Osteoblast (primary cell): ENCODE measurements at places on chromosomes 6 and 20. TPM values are rescaled to one million over a fixed set of nuclear protein-coding genes. Genes with fewer than 3 reads are reported as not detected.

CNR1 gene
- not detected in 2 replicates for total RNA-seq

SLC22A1 gene
- total RNA-seq, result 0.72 and 1.2 TPM in 2 replicates

RBPJL gene
- total RNA-seq, result not detected in 2 replicates

TPD52L1 gene
- 22.7 and 35.5 TPM in 2 replicates for total RNA-seq

CDC40 gene
- total RNA-seq, result 27.4 and 27.5 TPM in 2 replicates

SSTR4 gene
- total RNA-seq, result not detected in 2 replicates

MCCD1 gene
- not detected in 2 replicates for total RNA-seq

- no peak for DNase-seq
- no peak overlapping the region for H3K4me3 ChIP-seq
- no peaks in the 10 kb centered on the region for H3K27me3 ChIP-seq
- H3K36me3 ChIP-seq, result no peaks in the 10 kb centered on the region
- H3K4me1 ChIP-seq, result peaks cover 9% of the 10 kb centered on the region
Observed at GRCh38 chr6:75024828-75025227, 181.0 kb downstream of the COL12A1 start.

DNA sequence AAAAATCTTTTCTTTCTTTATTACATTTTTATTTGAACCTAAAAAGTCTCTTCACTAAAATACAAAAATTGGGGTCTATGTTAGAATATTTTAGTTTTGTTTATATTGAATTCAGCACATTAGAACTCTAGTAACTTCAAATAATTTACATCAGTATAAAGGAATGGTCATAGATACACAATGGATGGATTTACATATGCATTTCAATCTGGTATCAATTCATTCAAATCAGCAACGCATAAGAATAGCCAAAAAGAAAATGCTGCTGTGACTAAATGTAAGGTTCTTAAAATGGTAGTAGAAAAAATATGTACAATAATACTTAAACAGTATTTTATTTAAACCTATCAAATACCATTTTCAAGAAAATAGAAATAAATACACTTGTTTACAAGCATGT is 47.6 kb upstream of the MANEA start:
- no peaks in the 10 kb centered on the region for H3K27me3 ChIP-seq
- H3K4me1 ChIP-seq, result no peaks in the 10 kb centered on the region
- H3K4me3 ChIP-seq, result no peak overlapping the region
- no peak overlapping the region for H3K27ac ChIP-seq
- DNase-seq, result no peak

DNA sequence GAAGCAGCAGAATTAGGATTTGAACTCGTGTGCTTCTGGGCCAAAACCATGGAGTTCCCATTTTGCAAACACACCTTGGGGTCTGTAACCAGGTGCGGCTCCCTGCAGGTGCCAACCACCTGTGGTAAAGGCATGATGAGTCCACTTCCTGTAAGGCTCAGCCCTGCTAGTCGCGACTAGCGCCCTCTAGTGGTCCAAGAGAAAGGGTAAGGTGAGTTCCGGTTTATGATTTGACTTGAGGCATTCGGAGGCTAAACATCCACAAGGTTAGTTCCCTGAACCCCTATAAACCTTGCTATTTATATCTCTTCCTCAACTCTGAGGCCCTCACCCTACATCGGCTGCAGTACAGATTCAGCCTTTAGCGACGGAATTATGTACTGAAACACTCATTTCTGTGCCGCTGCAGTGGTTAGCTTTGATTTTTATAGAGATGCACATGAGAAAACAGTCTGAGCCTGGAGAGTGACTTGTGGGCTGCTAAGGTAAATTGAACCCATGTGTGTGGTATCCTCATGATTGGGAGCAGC is 173.4 kb downstream of the PLCB1 start:
- no peak for DNase-seq
- H3K4me3 ChIP-seq, result no peak overlapping the region
- H3K36me3 ChIP-seq, result no peaks in the 10 kb centered on the region
- H3K4me1 ChIP-seq, result no peaks in the 10 kb centered on the region
- H3K27me3 ChIP-seq, result no peaks in the 10 kb centered on the region

DNA sequence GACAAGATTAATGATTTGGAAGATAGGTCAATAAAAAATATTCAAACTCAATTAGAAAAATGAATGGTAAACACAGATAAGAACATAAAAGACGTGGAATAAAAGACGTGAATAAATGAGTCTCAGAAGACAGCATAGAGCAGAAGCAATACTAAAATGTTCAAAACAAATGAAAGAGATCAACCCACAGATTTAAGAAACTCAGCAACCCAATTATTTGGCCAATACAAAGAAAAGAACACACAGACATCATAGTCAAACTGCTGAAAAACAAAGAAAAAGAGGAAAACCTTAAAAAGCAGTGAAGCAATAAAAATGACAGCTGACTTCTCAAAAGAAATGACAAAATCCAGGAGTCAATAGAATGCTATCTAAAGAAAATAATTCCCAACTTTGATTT is 14.9 kb downstream of the TTI1 start:
- H3K27ac ChIP-seq, result no peak overlapping the region
- peaks cover 13% of the 10 kb centered on the region for H3K4me1 ChIP-seq
- H3K4me3 ChIP-seq, result no peak overlapping the region
- no peak for DNase-seq
- H3K36me3 ChIP-seq, result peaks cover 21% of the 10 kb centered on the region

- H3K4me1 ChIP-seq, result no peaks in the 10 kb centered on the region
- H3K27ac ChIP-seq, result no peak overlapping the region
- H3K27me3 ChIP-seq, result no peaks in the 10 kb centered on the region
- H3K36me3 ChIP-seq, result no peaks in the 10 kb centered on the region
Observed at GRCh38 chr6:10511477-10511876, 9.7 kb upstream of the GCNT2 start.

- no peak overlapping the region for H3K4me3 ChIP-seq
- DNase-seq, result no peak
- H3K4me1 ChIP-seq, result peaks cover 10% of the 10 kb centered on the region
- no peaks in the 10 kb centered on the region for H3K36me3 ChIP-seq
Observed at GRCh38 chr20:46920114-46920513, 25.5 kb downstream of the EYA2 start.

GRCh38 chr6:5174244-5174643 is 86.5 kb downstream of the LYRM4 start:
- no peaks in the 10 kb centered on the region for H3K36me3 ChIP-seq
- no peaks in the 10 kb centered on the region for H3K27me3 ChIP-seq
- DNase-seq, result no peak
- H3K4me3 ChIP-seq, result peak overlapping the region; percentile 52
- H3K27ac ChIP-seq, result no peak overlapping the region
- peaks cover 7% of the 10 kb centered on the region for H3K4me1 ChIP-seq

GRCh38 chr6:103002282-103002681 is 1608.8 kb downstream of the GRIK2 start:
- H3K4me3 ChIP-seq, result no peak overlapping the region
- no peak overlapping the region for H3K27ac ChIP-seq
- H3K36me3 ChIP-seq, result no peaks in the 10 kb centered on the region
- no peaks in the 10 kb centered on the region for H3K4me1 ChIP-seq
- H3K27me3 ChIP-seq, result no peaks in the 10 kb centered on the region
